Central memory CD8-positive, alpha-beta T cell (primary cell): ENCODE measurements at places on chromosomes 13 and 19.

DNA sequence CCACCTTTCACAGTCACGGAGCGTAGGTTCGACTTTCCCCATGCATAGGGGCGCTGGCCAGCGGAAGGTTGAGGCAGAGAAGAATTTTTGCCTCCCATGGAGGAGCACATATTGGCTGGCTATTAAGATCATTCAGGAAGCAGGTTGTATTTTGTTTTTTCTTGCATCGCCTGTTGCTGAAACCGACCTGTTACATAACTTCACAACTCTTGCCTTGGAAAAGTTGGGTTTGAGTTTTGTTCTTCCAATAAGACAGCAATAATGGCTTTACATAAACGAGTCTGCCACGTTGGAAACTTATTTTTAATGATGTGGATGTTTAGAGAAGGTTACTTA is 1.4 kb downstream of the UPF1 start:
- peaks cover 51% of the 10 kb centered on the region for H3K4me1 ChIP-seq
- H3K36me3 ChIP-seq: peaks cover 35% of the 10 kb centered on the region
- H3K4me3 ChIP-seq: peak overlapping the region; percentile 95

GRCh38 chr19:848386-848921 is 3.6 kb upstream of the ELANE start:
- H3K4me3 ChIP-seq: no peak overlapping the region
- H3K27me3 ChIP-seq: peaks cover 62% of the 10 kb centered on the region
- DNase-seq: no peak
- no peak overlapping the region for H3K27ac ChIP-seq
- peaks cover 6% of the 10 kb centered on the region for H3K4me1 ChIP-seq

DNA sequence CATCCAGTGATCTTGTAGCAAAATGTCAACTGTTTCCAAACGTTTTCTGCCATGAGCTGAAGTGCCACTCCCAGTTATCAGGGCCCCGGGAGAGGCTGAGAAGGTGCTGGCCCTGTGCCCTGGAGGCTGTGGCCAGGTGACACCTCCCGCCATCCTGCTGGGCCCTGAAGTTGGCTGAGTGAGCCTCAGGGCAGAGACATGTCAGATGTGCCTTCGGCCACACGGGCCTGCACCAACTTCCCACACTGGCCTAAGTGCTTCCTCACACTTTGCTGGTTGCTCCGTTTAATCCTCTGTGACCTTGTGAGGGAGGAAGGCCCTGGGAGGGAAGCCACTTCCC is 4.8 kb downstream of the ADPRHL1 start:
- peaks cover 2% of the 10 kb centered on the region for H3K36me3 ChIP-seq
- no peaks in the 10 kb centered on the region for H3K27me3 ChIP-seq
- no peaks in the 10 kb centered on the region for H3K4me1 ChIP-seq
- peak overlapping the region; percentile 67 for H3K4me3 ChIP-seq

DNA sequence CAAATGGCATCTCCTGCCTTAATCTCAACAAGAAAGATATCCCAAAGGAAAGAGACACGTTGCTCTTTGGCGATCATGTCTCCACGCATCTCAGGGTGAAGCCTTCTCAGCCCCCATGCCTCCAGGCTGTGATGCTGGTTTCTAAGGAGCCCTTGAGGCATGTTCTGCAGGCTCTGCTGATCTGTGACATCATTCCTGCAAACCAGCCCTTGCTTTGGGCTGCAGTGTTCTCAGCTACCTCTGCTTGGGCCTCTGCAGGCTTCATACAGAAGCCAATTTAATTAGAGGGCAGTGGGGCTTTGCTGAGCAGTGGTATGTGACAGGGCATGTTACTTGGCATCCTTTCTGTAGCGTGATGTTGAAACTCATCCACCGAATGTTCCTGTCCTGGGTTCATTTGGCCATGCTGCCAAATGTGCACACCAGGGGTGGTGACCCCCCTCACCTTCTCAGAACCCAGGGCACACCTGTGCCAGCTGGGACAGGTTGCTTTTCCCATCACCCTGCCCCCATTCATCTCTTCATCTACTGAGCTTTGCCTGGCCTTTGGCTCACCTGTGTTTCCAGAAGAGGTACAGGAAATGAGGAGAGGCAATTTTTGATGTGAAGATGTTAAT is 230.9 kb downstream of the TEX29 start:
- H3K4me1 ChIP-seq: no peaks in the 10 kb centered on the region
- DNase-seq: no peak
- no peak overlapping the region for H3K27ac ChIP-seq
- H3K36me3 ChIP-seq: no peaks in the 10 kb centered on the region

DNA sequence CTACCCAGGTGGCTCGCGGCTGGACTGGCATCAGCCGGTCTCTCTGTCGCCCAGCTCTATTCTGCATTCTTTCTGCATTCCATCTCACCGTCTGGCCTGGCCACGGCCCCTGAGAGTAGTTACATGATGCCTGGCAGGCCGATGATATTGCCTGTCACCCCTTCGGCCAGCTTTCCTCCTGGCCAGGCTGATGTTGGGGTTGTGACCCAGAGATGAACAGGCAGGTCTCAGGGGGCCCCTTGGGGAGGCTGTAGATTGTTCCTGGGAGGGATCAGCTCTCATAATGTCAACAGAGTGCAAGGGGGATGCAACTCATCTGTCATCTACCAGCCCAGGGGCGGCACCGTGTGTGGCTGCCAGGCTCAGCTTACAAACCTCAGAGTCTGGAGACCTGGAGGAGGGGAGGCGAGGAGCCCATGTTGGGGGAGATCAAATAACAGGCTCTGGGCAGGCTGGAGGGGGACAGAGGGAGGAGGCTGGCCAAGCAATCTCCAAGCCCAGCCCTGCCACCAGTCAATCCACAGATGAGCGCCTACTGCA is 13.6 kb upstream of the FBXO17 start:
- no peaks in the 10 kb centered on the region for H3K36me3 ChIP-seq
- H3K4me3 ChIP-seq: no peak overlapping the region
- no peak for DNase-seq
- no peaks in the 10 kb centered on the region for H3K4me1 ChIP-seq

GRCh38 chr19:11179716-11180297 is 17.5 kb downstream of the KANK2 start:
- no peaks in the 10 kb centered on the region for H3K27me3 ChIP-seq
- no peaks in the 10 kb centered on the region for H3K36me3 ChIP-seq
- DNase-seq: no peak
- H3K4me3 ChIP-seq: no peak overlapping the region

DNA sequence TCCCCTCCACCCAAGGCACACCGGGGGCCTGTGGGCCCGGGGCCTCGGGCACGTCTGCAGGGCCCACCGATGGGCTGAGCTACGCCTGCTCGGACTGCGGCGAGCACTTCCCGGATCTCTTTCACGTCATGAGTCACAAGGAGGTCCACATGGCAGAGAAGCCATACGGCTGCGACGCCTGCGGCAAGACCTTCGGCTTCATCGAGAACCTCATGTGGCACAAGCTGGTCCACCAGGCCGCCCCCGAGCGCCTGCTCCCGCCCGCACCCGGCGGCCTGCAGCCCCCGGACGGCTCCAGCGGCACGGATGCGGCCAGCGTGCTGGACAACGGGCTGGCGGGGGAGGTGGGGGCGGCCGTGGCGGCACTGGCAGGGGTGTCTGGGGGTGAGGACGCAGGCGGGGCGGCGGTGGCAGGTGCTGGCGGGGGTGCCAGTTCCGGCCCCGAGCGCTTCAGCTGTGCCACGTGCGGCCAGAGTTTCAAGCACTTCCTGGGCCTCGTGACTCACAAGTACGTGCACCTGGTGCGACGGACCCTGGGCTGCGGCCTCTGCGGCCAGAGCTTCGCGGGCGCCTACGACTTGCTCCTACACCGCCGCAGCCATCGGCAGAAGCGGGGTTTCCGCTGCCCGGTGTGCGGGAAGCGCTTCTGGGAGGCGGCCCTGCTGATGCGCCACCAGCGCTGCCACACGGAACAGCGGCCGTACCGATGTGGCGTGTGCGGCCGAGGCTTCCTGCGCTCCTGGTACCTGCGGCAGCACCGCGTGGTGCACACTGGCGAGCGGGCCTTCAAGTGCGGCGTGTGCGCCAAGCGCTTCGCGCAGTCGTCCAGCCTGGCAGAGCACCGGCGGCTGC is 8.6 kb downstream of the ZNF784 start:
- H3K27ac ChIP-seq: no peak overlapping the region
- H3K4me1 ChIP-seq: peaks cover 23% of the 10 kb centered on the region
- H3K36me3 ChIP-seq: peaks cover 13% of the 10 kb centered on the region
- H3K4me3 ChIP-seq: no peak overlapping the region
- no peaks in the 10 kb centered on the region for H3K27me3 ChIP-seq
- DNase-seq: no peak
